CD4-positive, alpha-beta T cell treated with Interleukin-6 for 4 hours (primary cell): ENCODE measurements at places on chromosomes 11 and 22.

GRCh38 chr22:41682033-41682807 is 6.4 kb downstream of the SNU13 start:
- DNase-seq, result peak; percentile 80

DNA sequence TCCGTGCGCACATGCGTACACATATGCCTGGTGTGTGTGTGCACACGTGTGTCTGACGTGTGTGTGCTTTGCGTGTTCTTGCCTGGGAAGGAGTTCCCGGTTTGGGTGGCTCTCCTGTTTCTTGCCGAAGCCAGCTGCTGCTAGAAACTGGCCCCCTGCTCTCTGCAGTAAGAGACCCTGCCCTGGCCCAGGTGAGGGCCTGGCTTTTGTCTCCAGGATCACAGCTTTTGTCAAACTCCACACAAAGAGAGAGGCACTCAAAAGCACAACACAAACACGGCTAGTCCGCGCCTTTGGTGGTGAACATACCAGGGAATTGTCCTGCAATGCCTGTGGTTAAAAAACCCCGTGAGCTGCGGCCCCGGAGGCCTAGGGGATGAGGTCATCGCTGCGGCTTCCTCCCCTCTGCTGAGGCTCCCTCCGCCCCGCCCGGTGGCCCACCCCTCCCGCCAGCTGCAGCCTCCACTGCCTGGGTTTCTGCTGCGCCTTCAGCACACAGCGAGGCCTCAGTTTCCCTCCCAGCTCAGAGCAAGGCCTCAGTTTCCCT is 88.9 kb downstream of the KCNQ1 start:
- peak; percentile 34 for DNase-seq

DNA sequence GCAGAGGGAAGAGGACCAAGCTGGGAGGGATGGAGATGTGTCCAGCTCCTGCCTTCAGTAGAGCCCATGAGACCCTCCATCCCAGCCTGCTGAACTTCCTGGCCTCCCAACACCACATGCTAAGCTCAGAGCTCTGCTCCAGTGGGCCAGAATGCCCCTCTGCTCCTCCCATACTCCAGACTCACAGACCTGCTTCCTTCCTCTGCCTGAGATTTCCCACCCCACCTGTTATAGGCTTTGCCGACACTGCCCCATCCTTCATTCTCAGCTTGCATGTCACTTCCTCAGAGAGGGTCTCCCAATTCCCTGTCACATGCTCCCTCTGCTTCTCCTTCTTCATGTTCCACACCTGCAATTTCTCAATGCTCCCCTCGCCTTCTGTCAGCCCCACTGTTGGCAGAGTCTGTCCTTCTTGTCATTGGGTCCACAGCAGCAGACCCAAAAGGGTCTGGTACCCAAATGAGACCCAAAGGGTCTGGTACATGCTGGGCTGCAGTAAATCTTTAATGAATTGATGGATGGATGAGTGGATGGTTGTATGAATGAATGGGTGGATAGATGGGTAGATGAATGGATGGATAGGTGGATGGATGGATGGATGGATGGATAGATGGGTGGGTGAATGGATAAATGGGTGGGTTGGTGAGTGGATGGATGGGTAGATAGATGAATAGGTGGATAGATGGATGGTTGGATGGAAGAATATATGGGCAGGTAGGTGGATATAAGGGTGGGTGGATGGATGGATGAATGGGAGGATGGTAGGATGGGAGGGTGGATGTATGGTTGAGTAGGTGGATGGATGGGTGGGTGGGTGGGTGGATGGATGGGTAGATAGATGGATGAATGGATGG is 105.3 kb upstream of the FGF3 start:
- no peak for DNase-seq

DNA sequence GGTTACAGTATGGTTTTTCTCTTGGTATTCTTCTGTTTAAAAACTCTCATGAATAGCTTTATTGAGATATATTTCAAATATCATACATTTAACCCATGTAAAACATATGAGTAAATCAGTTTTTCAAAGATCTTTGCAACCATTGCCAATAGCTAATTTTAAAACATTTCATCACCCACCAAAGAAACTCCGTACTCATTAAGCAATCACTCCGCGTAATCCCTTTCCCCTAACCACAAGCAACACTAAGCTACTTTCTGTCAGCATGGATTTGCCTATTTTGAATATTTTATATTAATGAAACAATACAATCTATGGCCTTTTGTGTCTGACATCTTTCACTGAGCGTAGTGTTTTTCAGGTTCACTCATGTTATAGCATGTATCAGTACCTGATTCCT is 697.9 kb upstream of the ANO5 start:
- no peak for DNase-seq

DNA sequence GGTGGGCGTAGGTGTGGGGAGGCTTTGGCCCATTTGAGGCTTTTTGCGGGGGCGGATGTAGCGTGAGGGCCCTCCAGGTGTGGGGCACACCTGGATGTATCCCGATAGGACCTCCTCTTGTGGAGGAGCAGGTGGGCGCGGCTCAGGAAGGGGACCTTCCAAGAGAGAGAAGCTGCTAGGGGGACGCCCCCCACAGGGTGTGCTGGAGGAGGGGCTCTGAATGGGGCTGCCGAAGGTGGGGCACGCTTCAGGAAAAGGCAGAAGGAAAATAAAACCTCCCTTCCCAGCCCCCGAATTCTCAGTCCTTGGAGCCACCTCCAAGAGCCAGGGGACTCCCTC is 621 bp downstream of the SGSM1 start:
- no peak for DNase-seq

- no peak for DNase-seq
Measured at GRCh38 chr11:130606781-130607511, 158.5 kb downstream of the ADAMTS15 start.

GRCh38 chr11:7889985-7890384 is 41.1 kb downstream of the OR10A6 start:
- no peak for DNase-seq

DNA sequence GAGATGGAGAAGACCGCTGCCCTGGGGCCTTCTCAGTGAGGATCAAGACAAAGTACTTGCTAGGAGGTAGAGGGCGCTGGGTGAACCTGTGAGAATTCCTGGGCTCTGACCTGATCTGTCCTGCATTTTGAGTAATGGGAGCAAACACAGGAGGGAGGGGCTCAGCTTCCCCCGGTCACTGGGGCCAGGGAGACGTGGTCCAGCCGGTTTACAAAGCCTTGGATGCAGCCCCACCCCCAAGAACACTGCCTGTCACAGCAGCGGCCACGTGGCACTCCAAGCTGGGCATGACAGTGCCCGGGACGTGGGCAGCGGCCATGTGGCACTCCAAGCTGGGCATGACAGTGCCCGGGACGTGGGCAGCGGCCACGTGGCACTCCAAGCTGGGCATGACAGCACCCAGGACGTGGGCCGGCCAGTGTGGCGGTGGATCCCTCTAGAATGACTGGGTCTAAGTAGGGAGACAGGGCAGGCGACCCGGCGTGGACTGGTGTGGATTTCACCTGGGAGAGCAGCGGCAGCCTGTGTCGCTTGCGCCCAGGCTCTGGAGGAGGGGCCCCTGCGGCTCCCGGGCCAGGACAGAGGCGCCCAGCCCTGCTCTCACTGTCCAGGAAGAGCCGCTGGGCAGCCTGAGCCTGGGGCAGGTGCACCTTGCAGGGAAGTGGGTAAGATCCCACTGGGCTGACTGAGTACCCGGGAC is 2.5 kb upstream of the TTLL8 start:
- DNase-seq, result no peak

- DNase-seq, result no peak
Measured at GRCh38 chr11:132028380-132029240, 658.2 kb downstream of the NTM start.

DNA sequence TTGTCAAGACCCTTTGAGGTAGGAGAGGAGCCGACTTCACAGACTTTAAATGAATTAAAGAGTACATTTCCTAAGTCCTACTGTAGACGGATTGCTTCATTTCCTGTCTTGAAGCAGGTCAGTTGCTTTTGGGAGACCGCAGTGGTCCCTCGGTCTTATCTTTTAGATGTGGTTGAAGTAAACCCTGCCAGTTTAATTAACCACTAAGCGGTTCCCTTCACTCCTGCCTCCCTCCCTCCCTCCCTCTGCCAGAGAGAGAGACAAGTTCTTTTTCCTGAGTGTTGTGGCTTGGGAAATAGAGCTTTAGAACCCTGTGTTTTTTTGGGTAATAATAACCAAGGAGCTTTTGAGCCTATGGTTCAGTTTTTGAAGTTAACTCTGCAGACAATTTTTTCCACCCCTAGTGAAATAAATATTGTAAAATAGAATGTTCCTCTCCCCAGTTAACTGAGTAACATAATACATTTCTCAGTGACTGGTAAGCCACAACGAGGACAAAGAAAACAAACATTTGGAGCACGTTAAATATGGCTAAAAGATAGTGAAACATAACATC is 147.5 kb downstream of the LDLRAD3 start:
- DNase-seq, result no peak

DNA sequence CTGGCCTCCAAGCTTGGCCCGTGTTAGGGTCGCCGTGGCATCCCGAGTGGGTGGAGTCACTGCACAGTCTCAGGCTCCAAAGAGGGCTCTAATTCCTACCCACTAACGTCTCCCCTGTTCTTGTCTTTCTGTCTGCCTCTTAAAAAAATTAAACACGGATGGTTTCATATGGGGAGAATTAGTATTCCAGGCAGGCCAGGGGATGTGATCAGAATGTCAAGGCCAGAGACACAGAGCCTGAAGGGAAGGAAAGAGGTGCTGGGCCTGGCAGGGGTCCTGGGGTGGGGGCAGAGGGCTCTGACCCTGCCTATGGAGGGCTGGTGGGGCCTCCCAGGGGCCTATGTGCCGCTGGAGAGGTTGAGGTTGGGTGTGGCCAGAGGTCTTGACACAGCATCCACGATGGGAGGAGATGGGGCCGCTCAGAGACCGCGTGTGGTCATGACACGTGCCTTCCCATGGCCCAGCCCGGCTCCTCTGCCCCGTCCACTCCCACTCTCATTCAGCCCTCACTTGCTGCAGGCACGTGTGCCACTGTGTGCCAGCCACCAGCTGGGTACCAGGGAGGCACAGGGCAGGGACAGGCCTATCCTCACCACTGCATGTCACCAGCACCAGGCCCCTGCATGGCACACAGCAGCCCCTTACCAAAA is 56.5 kb downstream of the FLRT1 start:
- no peak for DNase-seq

- peak; percentile 43 for DNase-seq
Measured at GRCh38 chr22:29071261-29072045, 1.4 kb upstream of the KREMEN1 start.

DNA sequence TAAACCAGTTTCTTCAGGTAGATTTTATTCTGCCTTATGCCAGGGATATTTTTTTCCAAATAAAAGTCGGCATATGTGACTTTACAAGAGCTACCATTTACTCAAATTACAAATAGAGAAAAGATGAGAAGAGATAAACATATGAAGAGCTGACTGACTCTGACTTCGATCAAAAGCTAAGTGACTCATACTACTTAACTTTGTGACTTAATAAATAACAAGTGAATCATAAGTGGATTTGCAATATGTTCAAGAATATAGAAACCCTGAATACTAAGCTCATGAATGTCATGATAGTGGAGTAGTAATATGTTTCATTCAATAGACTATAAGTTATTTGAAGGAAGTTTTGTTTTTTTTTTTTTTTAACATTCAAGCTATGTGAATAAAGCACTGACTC is 130.5 kb upstream of the ANO3 start:
- no peak for DNase-seq

- DNase-seq, result no peak
Measured at GRCh38 chr11:46755962-46756361, 36.9 kb downstream of the F2 start.

DNA sequence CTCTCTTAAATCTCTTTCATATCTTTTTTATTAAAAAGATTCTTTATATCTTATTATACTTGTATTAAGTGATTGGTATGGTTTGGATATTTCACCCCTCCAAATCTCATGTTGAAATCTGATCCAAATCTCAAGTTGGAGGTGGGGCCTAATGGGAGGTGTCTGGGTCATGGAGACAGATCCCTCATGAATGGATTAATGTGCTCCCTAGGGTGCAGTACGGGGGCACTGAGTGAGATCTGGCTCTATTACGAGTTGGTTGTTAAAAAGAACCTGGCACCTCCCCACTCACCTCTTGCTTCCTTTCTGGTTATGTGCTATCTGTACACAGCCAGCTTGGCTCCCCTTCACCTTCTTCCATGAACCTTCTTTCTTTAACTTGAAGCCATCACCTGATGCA is 149.6 kb downstream of the CWF19L2 start:
- DNase-seq, result no peak

GRCh38 chr11:43447151-43447550 is 88.4 kb downstream of the TTC17 start:
- DNase-seq, result no peak

GRCh38 chr22:27859336-27859735 is 57.8 kb upstream of the MN1 start:
- no peak for DNase-seq

DNA sequence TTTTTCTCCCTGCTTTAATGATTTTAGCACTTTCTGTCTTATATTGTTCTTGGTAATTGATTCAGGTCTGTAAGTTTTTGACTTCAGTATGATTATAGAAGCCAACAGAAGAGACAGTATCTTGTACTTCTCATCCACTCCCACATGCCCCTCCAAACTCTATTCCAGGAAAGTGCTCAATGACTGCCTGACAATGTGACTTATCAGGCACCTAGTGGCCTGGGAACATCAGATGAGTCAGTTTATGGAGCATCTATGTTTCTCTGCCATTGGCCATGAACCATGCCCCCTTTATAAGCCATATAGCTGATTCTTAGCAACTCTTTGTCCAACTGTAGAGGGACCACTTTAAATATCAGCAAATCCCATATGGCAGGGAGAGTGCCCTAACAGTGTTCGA is 179.2 kb upstream of the MTMR2 start:
- no peak for DNase-seq

DNA sequence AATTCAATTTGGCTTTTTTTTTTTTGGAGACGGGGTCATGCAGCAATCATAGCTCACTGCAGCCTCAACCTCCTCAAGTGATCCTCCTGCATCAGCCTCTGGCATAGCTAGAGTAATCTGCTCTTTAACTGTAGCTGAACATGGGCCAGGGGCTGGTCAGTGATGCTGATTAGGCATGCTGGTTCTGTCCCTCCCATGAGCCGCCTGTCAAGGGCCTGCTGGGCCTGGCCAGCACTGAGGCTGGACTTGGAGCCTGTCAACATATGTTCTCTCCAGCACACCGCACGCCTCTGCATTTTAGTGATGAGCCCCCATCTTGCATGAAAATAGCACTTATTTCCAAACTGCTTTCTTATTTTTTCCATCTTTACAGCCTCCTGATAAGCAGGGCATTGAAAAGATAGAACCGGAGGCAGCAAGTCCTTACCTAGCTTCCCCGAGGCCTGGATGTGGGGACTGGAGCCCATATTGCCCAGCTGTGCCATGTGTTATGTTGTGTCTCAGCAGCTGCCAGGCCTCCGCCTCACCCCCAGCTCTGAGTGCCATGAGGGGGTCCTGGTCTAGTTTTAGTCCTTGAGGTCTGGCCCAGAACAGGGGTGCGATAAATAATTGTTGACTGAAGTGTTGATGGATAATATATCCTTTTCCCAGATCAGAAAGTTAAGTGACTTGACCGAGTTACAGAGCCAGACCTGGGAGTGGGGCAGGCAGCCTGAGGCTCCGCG is 80.0 kb downstream of the CTTN start:
- DNase-seq, result no peak
